Gastrocnemius medialis (tissue), 4 donors: ENCODE measurements at places on chromosomes 5 and 9. TPM values are rescaled to one million over a fixed set of nuclear protein-coding genes. Genes with fewer than 3 reads are reported as not detected.

- no peaks in the 10 kb centered on the region for H3K36me3 ChIP-seq
- no peaks in the 10 kb centered on the region for H3K27me3 ChIP-seq
- no peak overlapping the region for H3K27ac ChIP-seq
- no peak for DNase-seq
- H3K4me3 ChIP-seq, result no peak overlapping the region
- no peaks in the 10 kb centered on the region for H3K4me1 ChIP-seq
These were observed 134.9 kb downstream of the TMEM167A start for GRCh38 chr5:82942083-82942881.

- DNase-seq, result no peak
- no peak overlapping the region for H3K27ac ChIP-seq
- no peak overlapping the region for H3K4me3 ChIP-seq
- H3K4me1 ChIP-seq, result no peaks in the 10 kb centered on the region
- H3K27me3 ChIP-seq, result no peaks in the 10 kb centered on the region
These were observed 58.3 kb upstream of the ANKRD33B start for GRCh38 chr5:10505517-10506095.

Gene VCAN
- total RNA-seq, result 29.9 TPM

Gene SCGB3A2
- not detected for total RNA-seq

Gene MEIKIN
- not detected for total RNA-seq

Gene SVEP1
- 4.6 TPM for total RNA-seq

Gene DMGDH
- 0.46 TPM for total RNA-seq

DNA sequence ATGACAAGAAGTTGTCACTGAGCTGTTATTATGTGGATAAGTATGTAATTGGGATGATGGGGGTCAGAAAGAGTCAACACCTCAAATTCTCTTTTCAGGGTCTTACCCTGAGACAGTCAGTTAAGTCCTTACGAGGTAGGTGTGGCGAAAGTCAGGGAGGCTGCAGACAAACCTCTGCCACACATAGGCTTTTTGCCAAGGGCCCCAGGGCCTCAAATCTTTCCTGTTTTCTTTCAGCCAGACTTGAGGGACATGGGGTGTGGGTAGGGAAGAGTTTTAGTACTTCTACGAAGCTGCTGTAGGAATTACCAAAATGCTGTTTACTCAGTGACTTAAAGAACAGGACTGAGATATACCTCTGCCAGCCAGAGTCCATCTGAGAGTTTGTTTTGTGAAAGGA lies 13.8 kb downstream of the OR2S2 start:
- H3K27me3 ChIP-seq, result no peaks in the 10 kb centered on the region
- no peak overlapping the region for H3K27ac ChIP-seq
- H3K4me1 ChIP-seq, result peaks cover 9% of the 10 kb centered on the region

GRCh38 chr5:161295721-161296250 lies 250.7 kb downstream of the GABRB2 start:
- no peak overlapping the region for H3K27ac ChIP-seq
- no peak overlapping the region for H3K4me3 ChIP-seq
- no peaks in the 10 kb centered on the region for H3K36me3 ChIP-seq
- H3K27me3 ChIP-seq, result no peaks in the 10 kb centered on the region
- no peaks in the 10 kb centered on the region for H3K4me1 ChIP-seq

GRCh38 chr9:129318121-129319075 lies 140.3 kb upstream of the IER5L start:
- peaks cover 45% of the 10 kb centered on the region for H3K4me1 ChIP-seq
- H3K4me3 ChIP-seq, result no peak overlapping the region
- H3K27ac ChIP-seq, result peak overlapping the region; percentile 76
- no peaks in the 10 kb centered on the region for H3K27me3 ChIP-seq
- peak; percentile 29 for DNase-seq

GRCh38 chr5:85545129-85545528 lies 1072.6 kb upstream of the COX7C start:
- no peaks in the 10 kb centered on the region for H3K4me1 ChIP-seq
- H3K27ac ChIP-seq, result no peak overlapping the region
- H3K4me3 ChIP-seq, result no peak overlapping the region

Gene NFIB
- total RNA-seq, result 40.9 TPM

GRCh38 chr9:95193480-95193879 lies 124.0 kb downstream of the FANCC start:
- no peak for DNase-seq
- H3K36me3 ChIP-seq, result no peaks in the 10 kb centered on the region
- H3K4me1 ChIP-seq, result peaks cover 7% of the 10 kb centered on the region
- no peak overlapping the region for H3K4me3 ChIP-seq

Gene AJM1
- 2.1 TPM for total RNA-seq

Gene PPP3R2
- total RNA-seq, result not detected

DNA sequence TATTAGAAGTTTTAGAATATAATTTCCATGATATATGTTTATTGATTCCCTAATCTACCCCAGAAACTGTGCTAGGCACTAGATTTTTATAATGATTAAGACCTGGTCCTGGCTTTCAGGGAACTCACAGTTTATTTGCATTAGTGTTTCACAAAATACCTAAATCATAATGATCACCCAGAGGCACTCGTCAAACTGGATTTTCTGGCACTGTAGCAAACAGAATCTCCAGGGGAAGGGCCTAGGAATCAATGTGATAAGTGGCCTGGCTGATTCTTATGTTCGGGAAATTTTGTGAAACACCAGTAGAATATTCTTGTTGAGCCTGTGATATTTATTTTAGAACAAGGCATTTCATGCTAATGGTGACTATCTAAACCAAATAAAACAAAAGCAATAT lies 37.4 kb upstream of the SRP19 start:
- H3K4me3 ChIP-seq, result no peak overlapping the region
- no peak for DNase-seq
- no peaks in the 10 kb centered on the region for H3K36me3 ChIP-seq
- no peak overlapping the region for H3K27ac ChIP-seq
- H3K4me1 ChIP-seq, result no peaks in the 10 kb centered on the region
- no peaks in the 10 kb centered on the region for H3K27me3 ChIP-seq

DNA sequence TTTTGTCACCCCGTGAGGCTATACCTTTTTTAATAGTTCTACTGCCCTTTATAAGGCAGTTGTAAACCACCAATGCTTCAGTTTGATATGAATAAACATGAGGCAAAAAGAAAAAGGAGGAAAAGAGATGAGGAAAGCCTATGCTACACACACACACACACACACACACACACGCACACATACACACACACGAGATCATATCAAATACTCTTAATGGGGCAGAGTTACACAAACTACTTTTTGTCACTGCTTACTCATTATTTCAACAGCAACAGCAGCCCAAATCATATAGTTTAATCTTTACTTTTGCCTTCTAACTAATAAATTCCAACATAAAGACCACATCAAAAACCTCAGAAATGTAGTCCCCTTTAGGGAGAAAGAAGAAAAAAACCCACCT lies 116.8 kb upstream of the PAM start:
- no peaks in the 10 kb centered on the region for H3K36me3 ChIP-seq
- H3K4me3 ChIP-seq, result no peak overlapping the region
- H3K27ac ChIP-seq, result no peak overlapping the region
- H3K27me3 ChIP-seq, result no peaks in the 10 kb centered on the region

GRCh38 chr5:126912616-126913200 lies 117.7 kb downstream of the MARCHF3 start:
- no peaks in the 10 kb centered on the region for H3K4me1 ChIP-seq
- DNase-seq, result no peak
- no peaks in the 10 kb centered on the region for H3K27me3 ChIP-seq
- no peak overlapping the region for H3K4me3 ChIP-seq
- no peak overlapping the region for H3K27ac ChIP-seq

Gene PCDHGA12
- total RNA-seq, result 2.0 TPM

Gene CTNND2
- total RNA-seq, result 0.04 TPM

DNA sequence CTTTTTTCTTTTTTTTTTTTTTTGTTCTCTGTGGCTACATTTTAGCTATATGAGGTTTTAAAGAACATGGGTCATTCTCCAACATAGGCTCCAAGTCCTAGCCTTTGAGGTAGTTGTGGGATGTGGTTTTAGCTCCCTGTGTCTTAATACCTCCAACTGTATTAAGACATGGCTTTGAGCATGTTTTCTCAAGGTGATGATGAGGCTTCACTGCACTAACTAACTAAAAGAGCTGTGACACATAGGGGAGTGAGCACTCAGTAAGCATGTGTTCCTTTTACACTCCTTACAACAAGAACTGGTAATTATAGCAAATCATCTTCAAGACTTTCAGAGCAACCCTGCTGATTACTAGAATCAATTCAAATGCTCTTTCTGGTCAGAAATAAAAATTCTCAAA lies 333.6 kb upstream of the CCNH start:
- H3K36me3 ChIP-seq, result no peaks in the 10 kb centered on the region
- DNase-seq, result no peak
- no peak overlapping the region for H3K27ac ChIP-seq

- no peak for DNase-seq
- no peaks in the 10 kb centered on the region for H3K4me1 ChIP-seq
- H3K27me3 ChIP-seq, result no peaks in the 10 kb centered on the region
- H3K4me3 ChIP-seq, result no peak overlapping the region
- H3K36me3 ChIP-seq, result no peaks in the 10 kb centered on the region
These were observed 1290.3 kb upstream of the CDH9 start for GRCh38 chr5:28328681-28329080.

Gene FOXD4L3
- not detected for total RNA-seq

DNA sequence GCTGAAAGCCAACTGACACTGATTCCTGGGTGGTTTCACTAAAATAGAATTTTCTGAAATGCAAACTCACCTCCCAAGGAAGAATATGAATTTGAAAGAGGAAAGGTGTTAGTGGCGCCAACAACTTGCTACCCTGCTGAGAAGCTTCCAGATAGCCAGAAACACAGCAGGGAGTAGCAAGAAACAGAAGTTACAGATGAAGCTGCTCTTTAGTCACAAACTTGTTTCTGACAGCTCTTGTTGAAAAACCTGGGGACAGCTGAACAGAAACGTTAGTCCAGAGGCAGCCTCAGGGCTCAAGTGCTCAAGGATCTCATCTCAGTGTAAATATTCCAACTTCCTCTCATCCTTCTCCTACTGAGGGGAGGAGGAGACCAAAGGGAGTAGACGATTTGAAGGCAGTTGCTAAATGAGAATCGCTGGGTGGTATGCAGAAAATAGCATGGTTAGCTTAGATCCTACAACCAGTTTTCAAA lies 184.1 kb downstream of the PDE4D start:
- no peak for DNase-seq
- H3K4me1 ChIP-seq, result no peaks in the 10 kb centered on the region

DNA sequence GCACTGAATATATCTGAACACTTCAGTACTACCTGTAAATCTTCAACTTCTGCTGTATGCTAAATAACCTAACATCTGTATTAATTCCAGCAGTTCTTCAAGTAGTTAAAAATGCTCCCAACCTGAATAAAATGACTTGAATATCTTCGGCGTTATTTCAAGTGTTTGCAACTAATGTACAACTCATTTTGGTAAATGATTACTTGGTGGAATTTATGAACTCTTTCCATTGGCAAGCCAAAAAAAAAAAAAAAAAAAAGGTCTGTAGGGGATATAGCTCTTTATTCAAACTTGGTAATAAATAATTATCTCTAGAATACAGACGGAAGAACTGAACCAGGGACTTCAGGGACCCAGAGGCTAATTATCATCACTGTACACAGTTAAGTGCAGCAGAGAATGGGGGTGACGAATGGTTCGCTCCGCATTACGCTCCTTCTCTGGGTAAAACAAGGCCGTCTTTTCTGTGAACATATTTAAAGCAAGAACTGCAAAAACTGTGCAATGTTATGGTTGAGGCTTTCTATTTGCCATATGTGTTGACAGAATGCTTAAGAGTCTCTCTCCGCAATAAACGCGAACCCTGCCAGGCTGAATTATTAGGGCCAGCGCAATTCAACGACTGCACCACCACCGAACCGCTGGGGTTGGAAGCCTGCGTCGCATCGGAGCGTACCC lies 1.9 kb upstream of the ERBIN start:
- H3K36me3 ChIP-seq, result no peaks in the 10 kb centered on the region
- H3K4me3 ChIP-seq, result peak overlapping the region; percentile 95
- H3K27ac ChIP-seq, result peak overlapping the region; percentile 100
- peaks cover 12% of the 10 kb centered on the region for H3K4me1 ChIP-seq
- DNase-seq, result no peak
